Type B pancreatic cell (in vitro differentiated cells): ENCODE measurements at places on chromosomes 4 and X. TPM values are rescaled to one million over a fixed set of nuclear protein-coding genes. Genes with fewer than 3 reads are reported as not detected.

Gene TREX2
- total RNA-seq: 0.72 and 1.3 TPM in 2 replicates

DNA sequence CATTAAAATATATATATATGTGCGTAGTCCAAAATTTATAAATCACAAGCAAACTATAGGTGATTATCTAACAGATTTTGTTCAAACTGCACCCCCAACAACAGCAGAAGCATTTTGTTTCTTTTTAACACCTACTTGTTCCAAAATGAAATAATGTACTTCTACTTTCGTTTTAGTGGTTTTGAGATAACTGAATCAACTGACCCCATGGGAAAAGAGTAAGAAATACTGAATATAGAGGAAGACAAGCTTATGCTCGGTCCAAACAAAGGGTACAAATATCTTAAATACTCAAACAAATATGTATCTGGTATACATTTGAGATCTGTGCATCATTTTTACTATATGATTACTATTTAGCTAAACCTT lies 22.4 kb downstream of the MAP7D3 start:
- no peak for DNase-seq
- H3K27ac ChIP-seq: no peak overlapping the region
- no peak overlapping the region for H3K4me3 ChIP-seq
- H3K4me1 ChIP-seq: no peaks in the 10 kb centered on the region

GRCh38 chr4:113603911-113604310 lies 157.6 kb downstream of the CAMK2D start:
- H3K27me3 ChIP-seq: no peaks in the 10 kb centered on the region
- H3K4me1 ChIP-seq: peaks cover 5% of the 10 kb centered on the region
- no peak for DNase-seq
- H3K27ac ChIP-seq: no peak overlapping the region
- no peak overlapping the region for H3K4me3 ChIP-seq

DNA sequence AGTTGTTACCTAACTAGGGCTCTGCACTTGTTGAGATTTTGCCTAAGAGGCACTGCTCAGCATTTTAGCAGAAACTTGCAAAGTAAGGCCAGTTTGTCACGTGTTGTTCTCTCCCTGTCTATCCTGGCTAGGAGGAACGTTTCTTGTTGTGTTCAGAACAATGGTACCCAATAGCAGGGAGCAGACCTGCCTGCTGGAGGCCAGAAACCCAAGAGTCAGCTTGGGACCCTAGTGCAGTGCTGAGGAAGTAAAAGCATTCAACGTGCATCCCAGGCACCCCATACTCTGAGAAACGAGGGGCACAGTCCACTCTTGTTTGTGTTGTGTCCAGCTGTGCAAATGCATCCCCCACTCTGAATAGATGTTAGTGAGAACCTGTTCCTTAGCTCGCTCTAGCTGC lies 42.4 kb downstream of the SOD3 start:
- no peak overlapping the region for H3K27ac ChIP-seq
- DNase-seq: no peak
- peaks cover 33% of the 10 kb centered on the region for H3K4me1 ChIP-seq
- H3K4me3 ChIP-seq: no peak overlapping the region
- H3K27me3 ChIP-seq: no peaks in the 10 kb centered on the region

Gene GRIA2
- total RNA-seq: 4.3 and 12.0 TPM in 2 replicates

Gene STPG2
- 0.29 and 0.52 TPM in 2 replicates for total RNA-seq
